ENCODE measurements at places on chromosomes 12 and 14.

GRCh38 chr12:97559267-97559666, 96.7 kb downstream of the RMST start:
- no peak for DNase-seq

DNA sequence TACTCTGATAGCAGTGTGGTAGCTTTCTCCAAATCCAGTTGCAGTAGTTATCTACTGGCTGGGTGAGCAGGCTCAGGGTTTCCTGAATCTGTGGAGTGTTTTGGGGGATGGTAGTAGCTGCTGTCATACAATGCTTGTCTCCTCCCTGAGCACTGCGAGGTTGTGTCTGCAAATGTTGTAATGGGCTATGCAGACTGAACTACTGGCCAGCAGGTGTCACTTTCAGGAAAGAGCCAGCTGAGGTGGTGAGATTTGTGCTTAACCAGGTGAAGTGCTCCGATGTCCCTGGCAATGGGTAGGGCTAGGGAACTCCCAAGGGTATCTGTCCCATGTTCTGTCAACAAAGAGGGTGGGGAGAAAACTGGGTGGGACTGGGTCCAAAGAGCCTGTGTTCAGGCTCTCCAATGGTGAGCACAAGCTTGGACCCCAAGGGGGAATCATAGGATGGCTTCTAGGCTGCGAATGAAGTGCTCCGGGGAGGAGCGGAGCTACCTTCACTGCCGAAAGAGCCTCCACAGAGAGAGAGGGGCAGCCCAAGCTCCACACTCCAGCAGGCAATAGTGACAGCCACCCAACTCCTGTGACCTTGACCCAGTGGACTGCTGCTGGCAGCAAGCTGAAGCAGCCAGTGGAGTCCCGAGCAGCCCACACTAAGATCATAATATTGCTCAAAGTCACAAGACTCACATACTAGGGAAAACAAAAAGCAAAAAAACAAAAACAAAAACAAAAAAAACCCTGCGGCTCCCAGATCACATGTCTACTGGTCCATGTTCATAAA, 1324.0 kb upstream of the USP15 start:
- no peak for DNase-seq

DNA sequence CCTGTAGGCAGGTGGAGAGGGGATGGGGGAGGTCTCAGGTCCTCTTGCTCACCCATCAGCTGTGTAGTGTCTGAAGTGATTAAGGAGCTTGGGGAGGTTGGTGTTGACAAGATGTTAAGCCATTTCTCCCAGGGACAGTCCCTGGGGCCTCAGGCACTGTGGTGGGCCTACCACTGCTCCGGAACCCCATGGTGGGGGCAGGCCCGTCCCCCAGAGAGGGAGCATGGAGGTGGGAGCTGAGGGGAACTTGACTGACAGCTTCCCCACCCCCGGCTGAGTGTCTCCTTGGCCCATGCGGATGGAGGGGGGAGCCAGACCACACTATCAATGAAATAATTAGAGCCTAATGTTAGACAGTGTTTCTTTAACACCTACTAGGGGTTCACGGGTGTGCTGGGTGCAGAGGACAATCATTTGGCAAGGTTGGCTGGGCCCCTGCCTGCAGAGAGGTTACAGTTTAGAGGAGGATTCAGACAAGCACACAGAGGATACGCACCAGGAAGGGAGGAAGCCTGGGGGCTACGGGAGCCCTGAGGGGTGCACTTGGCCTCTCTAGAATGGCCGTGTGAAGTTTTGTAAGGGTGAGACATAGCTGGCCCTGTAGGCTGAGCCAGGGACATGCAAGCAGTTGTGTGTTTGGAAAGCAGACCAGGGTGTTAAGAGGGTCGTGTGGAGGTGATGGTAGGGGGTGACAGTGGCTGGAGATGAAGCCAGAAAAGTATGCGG, 19.3 kb upstream of the KRT80 start:
- no peak for DNase-seq

DNA sequence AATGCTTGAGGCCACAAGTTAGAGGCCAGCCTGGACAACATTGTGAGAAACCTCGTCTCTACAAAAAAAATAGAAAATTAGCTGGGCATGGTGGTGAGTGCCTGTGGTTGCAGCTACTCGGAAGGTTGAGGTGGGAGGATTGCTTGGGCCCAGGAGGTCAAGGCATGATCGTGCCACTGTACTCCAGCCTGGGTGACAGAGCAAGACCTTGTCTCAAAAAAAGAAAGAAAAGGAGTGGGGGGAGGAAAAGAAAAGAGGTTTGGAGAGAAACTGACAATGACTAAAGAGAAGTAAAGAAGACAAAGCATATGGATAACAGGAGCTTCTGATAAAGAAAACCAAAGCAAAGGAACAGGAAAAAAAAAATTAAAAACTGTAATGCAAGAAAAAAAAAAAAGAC, 37.4 kb upstream of the SELPLG start:
- DNase-seq = no peak

DNA sequence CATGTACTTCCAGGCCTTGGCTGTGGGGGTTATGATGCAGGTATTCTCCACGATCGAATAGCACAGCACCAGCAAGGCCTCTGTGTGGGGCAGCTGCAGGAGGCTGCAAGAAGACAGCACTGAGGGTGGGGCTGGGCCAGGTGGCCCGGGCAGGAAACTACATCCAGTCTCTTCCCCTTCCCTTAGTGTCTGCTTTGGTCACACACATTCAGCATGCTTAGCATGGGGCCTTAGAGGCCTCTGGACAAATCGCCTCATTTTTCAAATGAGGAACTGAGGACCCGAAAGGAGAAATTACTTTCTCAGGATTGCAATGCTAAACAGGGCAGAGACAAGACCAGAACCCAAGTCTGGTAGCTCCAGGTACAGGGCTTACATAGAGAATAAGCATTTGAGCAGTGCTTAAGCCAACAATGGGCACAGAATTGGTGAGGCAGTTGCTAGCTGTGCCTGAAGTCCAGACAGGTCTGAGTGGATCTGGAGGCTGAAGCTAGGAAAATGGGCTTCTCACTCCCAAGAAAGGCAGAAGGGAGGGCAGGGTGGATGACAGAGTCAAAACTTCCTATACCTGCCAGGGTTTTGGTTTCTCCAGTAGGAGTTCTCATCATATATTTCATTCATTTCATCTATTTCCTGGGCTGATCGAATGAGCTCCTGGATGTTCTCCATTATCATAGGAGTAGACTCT, 3.5 kb downstream of the ACRBP start:
- DNase-seq = no peak

Measured in ELR (cell line).